ENCODE measurements at places on chromosomes 2 and 18.

- DNase-seq = no peak
Measured at GRCh38 chr2:8606649-8607550, 75.0 kb upstream of the ID2 start.

DNA sequence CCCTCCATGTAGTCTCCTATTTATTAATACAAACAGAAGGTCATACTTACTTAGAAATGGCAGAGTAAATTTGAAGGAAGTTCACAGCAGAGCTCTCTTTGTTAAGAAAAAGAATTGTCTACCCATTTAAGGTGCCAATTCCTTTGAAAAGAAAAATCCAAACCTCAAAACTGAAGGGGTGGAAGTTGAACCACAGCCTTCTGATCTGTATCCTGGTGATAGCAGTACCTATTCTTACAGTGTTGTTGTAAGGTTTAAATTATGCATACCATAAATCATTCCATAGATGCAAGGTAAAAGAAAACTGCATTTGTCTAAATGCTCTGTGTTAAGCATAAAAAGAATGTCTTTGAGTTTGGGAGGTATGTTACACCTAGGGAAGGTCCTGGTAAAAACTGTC is 47.6 kb downstream of the COBLL1 start:
- no peak for DNase-seq

- no peak for DNase-seq
Measured at GRCh38 chr2:12257476-12257875, 459.3 kb upstream of the TRIB2 start.

DNA sequence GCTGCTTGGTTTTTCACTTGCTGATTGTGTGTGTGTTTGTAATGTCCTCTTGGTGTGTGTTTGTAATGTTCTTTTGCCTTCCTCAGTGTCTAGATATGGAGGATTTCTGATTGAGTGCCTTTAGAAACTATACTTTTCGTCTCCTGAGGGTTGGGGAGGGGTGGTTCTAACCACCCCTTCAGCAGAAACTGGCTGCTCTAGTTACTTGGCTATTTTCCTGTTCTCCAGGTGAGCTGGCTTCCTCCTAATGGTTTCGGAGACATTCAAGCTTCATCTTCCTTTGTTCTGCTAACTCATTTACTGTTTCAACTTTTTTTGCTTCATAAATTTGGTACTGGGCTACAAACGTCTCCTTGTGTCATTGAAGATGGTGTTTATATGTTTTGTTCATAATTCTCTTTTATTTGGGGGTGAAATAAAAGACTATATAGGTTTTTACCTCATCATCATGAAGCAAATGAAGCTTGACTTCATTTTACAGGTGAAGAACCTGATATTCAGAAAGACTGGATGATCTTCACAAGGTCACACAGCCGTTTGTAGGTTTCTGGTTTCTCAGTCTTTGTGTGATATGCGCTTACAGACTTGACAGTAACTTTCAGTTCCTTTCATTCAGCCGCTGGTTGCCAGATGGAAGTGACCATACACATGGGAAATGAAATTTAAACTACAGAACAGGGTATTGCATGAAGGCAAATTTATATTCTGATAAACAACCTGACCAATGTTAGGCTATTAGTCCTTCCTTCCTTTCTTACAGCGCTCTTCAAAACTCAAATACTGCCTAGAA is 238.5 kb downstream of the GALR1 start:
- DNase-seq = no peak

- DNase-seq = no peak
Measured at GRCh38 chr2:37786854-37787253, 115.4 kb upstream of the CDC42EP3 start.
